ENCODE measurements at places on chromosomes 6 and 20.

DNA sequence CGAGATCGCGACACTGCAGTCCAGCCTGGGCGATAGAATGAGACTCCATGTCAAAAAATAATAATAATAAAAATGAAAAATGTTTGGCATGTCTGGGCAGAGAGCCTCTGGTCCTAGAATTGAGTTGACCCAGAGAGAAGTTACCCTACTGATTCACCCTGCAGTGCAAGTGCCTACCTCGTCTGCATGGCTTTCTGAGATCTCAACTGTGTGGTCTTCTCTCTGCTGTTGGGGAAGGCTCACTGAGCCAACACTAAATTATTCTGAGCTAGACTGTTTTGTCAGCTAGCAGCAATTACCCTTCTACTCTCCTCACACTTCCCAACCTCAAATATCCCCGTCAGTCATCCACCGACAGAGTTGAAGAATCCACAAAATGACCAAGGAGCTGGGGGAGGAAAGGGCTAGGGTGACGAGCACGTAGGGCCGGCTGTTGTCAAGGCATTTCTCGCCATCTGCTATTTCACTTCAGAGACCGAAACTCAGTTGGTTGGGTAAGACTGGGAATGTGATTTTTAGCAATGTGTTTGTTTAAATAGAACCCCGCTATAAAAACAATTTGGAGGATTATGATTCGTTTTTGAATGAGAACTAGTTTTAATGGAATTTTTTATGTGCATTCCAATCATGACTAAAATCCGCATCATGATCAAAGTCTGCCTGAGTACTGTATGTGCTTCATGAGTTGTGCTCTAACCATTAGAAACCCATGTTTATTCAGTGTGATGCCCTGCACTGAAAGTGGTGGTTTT lies 9.4 kb downstream of the MAS1 start:
- DNase-seq: peak; percentile 36

GRCh38 chr6:90621581-90621980 lies 34.7 kb upstream of the MAP3K7 start:
- DNase-seq: no peak

GRCh38 chr6:169950558-169950957 lies 199.1 kb downstream of the ERMARD start:
- peak; percentile 24 for DNase-seq

- no peak for DNase-seq
These were observed 53.4 kb downstream of the SEL1L2 start for GRCh38 chr20:13936781-13937576.

DNA sequence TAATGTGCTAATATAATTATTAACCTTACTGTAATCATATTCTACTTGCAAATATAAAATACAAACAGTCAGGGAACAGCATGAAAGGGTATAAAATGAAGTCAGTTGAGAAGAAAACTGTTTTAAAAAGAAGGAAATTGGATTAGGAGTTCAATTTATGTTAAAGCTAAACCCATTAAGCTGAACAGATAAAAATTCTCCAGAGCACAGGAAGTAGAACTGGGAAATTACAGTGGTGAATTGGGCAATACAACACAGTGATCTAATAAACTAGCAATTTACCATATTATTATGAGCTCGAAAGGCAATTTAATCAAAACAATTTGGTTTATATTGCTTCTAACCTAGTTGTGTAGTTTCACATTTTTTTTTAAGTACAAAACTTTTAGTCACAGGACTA lies 407.4 kb upstream of the RGS17 start:
- DNase-seq: no peak

- peak; percentile 98 for DNase-seq
These were observed 588 bp upstream of the ACSS2 start for GRCh38 chr20:34875642-34876405.

DNA sequence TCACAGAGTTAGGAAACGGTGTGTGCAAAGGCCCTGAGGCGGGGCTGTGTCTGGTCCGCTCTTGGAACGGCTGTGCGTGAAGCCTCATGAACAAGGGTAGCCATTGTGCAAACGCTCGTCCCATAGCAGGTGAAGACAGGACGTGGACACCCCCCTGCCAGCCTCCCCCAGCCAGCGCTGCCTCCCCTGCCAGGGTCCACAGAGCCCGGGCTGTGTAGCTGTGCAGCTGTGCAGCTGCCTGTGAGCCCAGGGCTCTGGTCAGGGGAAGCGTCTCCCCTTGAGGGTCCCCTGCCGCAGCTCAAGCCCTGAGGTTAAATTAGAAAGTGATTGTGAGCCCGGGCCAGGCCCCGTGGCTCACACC lies 139.4 kb downstream of the TAF4 start:
- DNase-seq: no peak

GRCh38 chr6:55033016-55033546 lies 141.2 kb upstream of the HCRTR2 start:
- DNase-seq: no peak

DNA sequence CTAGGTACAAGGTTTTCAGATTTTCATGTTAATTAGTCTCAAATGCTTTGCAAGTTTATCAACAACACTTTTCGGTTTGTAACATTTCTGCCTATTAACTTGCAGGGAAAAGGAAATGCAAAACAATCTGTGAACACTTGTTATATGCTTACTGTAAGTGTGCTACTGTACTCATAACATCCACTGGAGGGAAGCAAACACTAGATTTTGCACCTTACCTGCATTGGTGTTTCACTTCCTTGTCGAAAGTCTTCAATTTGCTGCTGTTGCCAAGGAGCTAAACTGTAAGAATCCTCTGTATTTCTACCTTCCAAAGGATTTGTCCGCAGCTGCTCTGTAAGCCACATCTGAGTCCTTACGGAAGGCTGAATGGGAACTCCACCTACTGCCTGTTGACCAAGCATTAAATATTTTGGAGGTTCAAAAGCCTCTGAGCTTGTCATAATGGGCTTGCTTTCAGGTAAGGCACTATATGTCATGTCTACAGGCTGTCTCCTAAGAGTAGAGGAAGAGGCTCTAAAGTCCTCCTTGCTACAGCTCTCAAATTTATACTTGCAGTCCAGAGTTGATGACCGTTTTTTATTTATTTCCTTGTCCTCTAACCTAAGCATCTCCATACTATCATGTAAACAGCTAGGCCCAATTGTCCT lies 17.3 kb downstream of the PLN start:
- DNase-seq: peak; percentile 53

DNA sequence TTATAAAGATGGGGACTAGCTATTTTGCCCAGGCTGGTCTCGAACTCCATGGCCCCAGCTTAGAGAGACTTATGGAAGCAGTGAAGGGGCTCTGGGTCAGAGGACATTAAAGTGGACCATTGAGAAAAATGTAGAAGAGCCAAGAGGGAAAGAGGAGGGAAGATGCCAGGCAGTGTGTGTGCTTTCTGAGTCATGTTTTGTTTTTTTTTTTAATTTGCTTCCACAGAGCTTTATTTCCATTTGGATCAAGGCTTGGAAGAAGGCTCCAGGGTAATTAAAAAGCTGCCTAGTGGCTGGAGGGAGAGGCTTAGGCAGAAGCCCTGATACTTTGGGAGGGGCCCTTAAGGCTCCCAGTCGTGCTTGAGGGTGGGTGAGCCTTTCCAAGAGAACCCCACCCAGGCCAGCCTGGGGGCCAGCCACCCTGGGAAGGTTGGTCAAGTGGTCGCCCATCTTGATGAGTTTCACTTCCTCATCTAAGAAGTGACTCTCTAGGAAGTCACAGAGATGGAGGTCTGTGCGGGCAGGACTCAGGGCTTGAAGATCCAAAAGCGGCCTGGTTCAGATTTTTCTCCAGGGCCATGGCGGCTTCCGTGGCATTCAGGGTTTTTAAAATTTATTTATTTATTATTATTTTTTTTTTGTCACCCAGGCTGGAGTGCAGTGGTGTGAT lies 3.0 kb upstream of the ZNF335 start:
- DNase-seq: no peak

DNA sequence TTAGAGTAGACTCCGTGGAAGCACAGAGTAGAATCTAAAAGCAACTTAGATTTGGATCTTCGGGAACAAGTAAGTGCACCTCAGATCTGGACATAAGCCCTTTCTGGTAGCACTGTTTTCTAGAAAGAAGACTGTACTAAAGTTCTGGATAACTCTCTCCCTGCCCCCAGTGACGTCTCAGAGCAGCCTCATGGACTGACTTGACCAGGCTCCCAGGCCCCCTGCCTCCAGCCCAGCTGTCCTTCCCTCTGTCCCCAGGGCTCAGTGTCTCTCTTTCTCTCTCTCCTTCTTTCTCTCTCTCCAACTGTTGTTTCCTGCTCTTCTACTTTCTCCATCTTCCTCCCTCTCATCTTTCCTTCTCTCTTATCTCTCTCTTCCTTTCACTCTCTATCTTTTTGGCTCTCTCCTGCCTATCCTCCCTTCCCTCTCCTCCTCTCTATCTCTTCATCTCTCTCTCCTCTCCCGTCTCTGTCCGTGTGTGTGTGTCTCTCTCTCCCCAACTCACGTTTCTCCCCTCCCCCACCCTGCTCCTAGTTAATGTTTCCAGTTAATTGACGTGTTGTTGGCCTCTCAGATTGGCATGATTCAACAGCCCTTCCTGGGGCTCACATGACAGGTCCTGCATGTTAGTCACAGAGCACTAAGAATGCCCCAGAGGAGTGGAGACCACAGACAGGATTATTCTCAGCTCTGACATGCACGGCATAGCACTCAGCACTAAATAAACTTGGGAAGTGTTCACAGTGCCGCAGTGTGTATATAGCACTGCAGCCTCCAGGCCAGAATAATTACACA lies 180.4 kb upstream of the FOXQ1 start:
- peak; percentile 55 for DNase-seq

- no peak for DNase-seq
These were observed 89.3 kb downstream of the L3MBTL3 start for GRCh38 chr6:130107710-130108109.

GRCh38 chr6:48951917-48952316 lies 511.1 kb downstream of the MMUT start:
- DNase-seq: no peak

GRCh38 chr6:13767121-13767808 lies 47.1 kb downstream of the MCUR1 start:
- peak; percentile 88 for DNase-seq

- DNase-seq: no peak
These were observed 238.2 kb upstream of the NOX3 start for GRCh38 chr6:155693573-155694418.

DNA sequence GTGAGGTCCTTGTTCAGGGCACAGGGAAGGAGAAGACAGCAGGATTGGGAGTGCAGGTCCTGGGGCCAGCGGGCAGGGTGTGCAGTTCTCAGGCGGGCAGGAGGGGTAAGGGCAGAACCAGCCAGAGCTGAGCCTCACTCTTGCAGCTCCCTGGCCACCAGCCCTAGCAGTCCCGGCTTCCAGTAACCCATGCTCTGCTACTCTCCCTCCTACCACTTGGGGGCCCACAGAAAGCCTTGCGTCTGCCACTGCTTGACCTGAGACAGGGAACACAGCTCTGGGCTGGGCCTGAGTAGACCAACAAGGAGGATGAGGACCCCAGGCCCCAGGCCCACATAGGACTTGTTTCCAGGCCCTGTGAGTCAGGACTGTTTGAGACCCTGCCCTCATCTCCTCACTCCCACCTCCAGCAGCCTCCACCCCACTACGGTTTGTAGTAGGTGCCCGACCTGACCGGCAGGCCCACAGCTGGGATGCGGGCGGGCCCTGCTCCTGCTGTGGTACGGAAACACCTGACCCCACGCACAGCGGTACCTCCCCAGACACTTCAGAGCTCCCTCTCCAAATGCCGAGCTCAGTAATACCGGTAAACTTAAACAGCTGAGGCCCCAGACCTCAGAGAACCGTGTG lies 39.2 kb downstream of the KCNK5 start:
- peak; percentile 31 for DNase-seq

DNA sequence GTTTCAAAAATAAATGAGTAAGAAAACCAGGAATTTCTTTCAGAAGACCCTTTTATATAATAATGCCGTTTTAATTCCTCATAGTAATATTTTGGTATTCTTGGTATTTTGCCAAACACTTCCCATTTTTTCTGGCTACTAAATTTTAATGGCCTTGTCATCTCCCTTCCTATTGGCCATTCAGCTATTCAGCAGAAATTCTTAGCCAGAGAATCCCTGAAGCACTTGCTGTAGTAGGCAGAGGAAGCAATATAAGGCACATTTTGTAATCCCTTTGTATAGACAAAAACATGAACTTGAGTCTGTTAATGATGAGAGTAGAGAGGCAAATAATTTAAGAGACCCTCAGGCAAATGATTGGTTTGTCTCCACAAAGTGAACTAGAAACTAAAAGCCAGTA lies 118.4 kb upstream of the LAMP5 start:
- DNase-seq: no peak

DNA sequence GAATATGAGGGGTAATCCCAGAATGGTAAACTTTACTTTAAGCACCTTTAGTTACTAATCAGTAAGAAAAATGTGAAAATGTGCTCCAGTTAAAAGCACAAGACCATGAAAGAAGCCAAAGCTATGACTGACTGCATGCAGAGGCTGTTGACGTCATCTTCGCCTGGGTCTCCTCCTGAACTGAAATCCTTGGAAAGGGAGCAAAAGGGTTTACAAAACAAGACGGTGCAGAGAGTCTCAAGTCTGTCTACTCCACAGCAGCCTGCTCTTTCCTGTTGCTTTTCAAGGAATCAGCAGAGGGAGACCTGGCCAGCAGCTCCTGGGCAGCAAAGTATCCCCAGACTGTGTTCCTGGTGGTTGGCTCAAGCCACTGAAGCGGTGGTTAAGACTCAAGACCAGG lies 10.2 kb downstream of the FKBP1A start:
- no peak for DNase-seq

DNA sequence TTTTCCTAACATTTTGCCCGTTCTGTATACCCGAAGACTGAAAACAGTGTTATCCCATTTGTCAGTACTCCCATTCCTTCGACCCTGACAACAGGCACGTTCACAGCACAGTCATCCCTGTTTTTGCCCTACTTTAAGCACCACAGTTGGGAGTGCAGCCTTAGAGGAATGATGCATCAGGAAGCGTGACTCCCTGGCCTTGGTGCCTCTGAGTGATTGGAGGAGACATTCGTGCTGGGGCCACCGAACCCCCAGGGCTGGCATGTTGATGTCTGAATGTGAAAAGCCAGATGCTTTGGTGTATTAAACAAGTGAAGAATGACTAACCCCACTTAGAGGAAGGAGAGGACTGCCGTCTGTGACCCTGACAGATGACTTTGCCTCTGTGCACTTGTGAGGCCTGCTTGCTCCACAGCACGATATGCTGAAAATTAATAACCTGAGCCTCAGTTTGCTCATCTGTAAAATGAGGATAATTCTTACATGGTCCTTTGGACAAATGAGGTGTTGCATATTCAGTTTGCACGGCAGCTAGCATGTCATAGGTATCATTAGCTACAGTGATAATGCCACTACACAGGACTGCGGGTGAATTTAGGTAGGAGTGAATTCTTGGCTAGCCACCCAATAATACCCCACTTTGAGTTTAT lies 36.0 kb downstream of the STK35 start:
- DNase-seq: no peak

Data from muscle of leg (tissue), 16 donors.